ENCODE measurements at places on chromosomes 7 and 10.

GRCh38 chr10:3239066-3239919, 66.7 kb upstream of the PITRM1 start:
- peak; percentile 72 for DNase-seq

DNA sequence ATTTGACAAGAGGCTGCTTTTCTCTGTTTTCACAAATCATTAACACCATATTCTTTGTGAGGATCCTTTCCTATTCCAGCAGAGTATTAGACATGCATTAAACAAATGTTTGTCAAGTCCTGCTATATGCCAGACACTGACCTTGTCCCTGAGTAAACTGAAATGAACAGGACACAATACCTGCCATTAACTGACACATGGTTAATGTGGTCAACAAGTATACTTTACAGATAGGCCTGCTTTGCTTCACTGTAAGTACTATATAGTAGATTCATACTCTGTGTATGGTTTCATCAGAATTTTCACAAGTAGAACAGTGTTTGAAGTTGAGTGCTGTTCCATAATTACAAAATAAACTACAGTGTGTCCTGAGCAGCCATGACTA, 5.9 kb downstream of the TNKS2 start:
- no peak for DNase-seq

- no peak for DNase-seq
Measured at GRCh38 chr10:121639416-121639815, 41.2 kb upstream of the FGFR2 start.

DNA sequence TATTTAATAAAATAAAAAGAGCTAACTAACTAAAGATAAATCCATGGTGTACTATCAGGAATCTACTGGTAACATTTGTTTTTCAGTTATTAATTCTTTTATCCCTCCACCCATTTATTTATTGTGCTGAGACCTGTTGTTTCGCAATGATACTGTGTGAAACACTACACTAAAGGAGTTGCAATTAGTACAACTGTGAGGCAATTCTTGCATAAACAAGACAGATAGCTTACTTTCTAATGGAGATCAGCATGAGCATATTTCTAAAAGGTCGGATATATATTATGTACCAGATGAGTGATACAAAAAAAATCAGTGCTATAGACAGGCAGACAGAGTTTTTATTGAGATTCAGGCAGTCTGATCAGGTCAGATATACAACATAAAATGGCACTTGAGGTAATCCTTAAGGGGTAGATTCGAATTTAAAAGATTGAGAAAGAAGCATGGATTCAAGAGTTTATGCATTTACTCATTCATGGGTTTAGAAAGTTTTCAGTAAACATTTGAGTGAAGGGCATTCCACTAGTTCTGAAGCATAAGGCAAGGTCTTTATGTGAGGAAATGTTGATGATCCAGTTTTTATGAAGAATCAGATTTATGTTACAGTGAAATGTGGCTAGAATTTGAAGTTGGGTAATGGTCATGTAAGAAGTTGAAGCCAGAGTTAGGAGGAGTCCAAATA, 147.6 kb downstream of the POLR1F start:
- no peak for DNase-seq

- no peak for DNase-seq
Measured at GRCh38 chr7:7789551-7789988, 71.2 kb upstream of the RPA3 start.

- DNase-seq, result peak; percentile 91
Measured at GRCh38 chr7:103347507-103348267, at the start of gene PSMC2. Gene PSMC2, plus strand, starts transcription at chr7:103347643. Its CDS starts 69 bp downstream, at chr7:103347712.

DNA sequence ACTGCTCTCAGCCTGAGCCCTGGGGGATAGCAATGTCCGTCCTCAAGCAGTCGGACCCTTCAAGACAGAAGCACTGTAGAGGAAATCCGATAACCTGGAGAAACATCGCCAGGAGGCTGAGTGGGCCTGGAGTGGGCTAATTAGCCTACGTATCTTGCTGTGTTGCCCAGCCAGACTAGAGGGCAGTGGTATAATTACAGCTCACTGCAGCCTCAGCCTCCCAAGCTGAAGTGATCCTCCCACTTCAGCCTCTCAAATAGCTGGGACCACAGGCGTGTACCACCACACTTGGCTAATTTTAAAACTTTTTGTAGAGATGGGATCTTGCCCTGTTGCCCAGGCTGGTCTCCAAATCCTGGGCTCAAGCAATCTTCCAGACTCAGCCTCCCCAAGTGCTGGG, 21.7 kb downstream of the LYZL2 start:
- DNase-seq, result no peak

DNA sequence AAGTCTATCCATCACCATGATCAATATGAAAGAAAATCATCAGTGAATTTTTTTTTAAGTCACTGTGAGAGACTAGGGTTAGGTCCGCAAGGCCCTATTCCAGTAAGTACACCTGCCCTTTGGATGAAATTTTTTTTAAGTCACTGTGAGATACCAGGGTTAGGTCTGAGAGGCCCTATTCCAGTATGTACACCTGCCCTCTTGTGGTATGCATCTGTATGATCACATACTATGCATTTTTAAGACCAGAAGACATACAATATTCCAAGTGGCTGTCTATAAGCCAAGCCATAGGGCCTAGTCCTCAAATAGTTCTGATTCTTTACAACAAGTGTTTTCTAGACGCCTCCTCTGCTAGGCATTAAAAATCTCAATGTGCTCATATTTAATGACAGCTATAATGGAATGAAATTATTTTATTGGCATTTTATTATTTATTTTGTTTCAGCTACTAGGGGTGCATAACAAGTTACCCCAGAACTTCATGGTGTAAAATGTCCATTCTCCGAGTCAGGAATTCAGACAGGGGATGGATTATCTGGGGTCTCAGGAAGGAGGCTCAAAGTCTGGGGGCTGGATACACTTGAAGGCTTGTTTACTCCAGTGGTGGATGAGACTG, 53.1 kb downstream of the TEX36 start:
- no peak for DNase-seq

DNA sequence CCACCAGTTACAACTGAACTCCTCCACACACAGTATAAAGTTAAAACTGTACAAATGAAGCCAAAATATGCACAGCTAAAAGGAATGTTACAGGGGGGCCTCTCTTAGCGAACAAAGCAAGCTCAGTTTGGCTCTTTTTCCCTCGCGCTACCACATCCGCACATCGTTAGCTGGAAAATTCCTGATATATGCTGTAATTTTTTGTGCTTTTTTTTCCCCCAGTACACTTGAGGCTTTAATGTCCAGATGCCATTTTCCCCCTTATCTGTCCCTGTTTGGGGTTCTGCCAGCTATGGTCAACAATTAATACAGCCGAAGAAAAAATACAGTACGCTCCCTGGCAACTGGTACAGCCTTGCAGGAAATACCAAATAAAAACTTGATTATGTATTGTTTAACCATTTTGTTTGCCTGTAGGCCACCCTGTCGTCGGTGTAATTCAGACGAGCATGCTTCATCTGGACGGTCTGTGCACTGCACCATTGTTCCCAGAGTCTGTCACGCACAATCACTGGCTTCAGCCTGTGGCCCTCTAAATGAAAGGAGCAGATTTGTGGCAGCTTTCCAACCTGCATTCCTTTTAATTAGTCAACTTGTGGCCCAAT, 108.1 kb upstream of the FAM133B start:
- DNase-seq, result no peak

GRCh38 chr10:21202776-21203462, 305.8 kb upstream of the NEBL start:
- DNase-seq, result no peak

DNA sequence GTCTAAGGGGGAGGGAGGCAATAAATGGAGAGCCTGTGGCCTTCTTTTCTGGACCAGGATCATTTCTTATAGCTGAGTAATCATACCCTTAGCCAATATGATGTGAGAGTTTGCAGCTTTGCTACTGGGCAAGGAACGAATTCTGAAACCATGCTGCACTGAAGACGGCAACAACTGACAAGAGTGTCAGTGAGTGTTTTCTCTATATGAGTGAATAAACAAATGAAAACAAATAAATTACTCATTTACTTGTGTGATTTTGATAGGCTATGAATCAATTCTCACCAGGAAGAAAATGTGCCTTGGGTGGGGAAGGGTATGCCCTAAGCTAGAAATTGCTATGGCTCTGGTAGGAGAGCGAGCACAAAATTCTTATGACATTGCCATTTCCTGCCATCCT, 79.4 kb upstream of the LRRN3 start:
- DNase-seq, result no peak

DNA sequence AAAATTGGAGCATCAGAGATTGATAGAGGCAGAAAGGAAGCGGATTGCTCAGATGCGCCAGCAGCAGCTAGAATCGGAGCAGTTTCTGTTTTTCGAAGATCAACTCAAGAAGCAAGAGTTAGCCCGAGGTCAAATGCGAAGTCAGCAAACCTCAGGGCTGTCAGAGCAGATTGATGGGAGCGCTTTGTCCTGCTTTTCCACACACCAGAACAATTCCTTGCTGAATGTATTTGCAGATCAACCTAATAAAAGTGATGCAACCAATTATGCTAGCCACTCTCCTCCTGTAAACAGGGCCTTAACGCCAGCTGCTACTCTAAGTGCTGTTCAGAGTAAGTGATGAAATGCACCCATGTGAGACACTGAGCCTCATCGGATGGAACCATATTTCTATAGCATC, 33.1 kb downstream of the STAMBPL1 start:
- no peak for DNase-seq

DNA sequence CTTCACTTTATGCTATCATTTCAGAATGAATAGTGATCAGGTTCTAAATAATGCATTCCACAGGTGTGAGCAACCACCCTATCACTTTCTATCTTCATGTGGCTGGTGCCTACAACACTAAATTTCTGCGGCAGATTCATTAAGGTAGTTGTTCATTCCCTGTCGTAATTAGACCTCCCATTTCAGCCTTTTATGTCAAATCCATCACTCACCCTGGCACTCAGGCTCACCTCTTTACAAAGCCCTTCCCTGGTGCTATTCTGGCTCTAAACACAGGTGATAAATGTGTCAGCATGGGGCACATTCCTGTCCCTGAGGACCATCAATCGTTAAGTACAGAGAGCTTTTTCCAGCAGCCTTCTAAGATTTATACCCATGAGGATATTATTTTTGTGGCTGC, 300.0 kb upstream of the C7orf33 start:
- no peak for DNase-seq

GRCh38 chr10:109934958-109935793, 11.9 kb upstream of the XPNPEP1 start:
- peak; percentile 38 for DNase-seq

GRCh38 chr10:62381385-62382102, 7.4 kb downstream of the ZNF365 start:
- DNase-seq, result no peak

DNA sequence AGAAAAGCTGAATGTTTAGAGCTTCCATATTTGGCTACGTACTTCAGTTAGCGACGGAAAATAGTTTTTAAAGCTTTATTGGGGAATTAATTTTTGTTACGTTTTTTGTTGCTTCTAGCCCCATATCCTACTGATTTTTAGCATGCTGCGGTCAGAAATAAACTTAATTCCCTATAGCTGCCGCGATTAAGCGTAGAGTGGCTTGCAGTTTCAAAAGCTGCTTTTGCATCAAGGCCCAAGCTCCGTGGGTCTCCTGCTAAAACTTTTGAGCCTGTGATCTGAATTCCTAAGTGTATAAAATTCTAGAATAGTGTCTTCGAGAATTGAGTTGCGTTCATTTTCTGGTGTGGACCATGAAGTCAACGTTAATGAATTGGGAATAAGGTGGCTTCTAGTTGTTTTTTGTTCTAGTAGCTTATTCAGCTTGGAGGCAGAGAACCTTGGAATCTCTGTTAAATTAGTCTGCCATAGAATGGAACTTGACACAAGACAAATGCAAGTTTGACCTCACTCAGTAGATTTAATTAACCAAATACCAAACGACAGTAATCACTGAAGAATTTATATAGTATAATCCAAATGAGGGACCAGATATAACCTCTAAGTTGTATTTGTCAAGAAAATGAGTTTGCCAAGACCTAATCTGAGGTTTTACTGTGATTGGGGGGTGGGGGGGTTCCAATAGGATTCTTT, 977 bp downstream of the CALU start:
- no peak for DNase-seq

DNA sequence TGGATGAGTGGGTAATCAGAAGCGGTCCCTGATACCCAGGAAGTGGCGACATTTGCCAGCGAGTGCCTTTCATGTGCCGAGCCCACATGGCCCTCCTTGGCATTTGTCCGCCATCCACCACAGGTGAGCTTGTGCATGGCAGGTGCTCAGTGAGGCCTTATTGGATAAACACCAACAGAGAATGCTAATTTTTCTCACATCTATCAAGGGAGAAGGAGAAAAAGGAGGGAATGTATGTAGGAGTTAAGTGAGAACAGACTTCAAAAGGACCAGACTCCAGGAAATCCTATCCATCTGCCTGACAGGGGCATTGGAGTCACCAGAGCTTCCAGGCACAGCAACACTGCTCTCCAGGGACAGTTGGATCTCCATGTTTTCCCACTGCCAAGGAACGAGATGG, 143.5 kb upstream of the ZMIZ1 start:
- DNase-seq, result no peak

DNA sequence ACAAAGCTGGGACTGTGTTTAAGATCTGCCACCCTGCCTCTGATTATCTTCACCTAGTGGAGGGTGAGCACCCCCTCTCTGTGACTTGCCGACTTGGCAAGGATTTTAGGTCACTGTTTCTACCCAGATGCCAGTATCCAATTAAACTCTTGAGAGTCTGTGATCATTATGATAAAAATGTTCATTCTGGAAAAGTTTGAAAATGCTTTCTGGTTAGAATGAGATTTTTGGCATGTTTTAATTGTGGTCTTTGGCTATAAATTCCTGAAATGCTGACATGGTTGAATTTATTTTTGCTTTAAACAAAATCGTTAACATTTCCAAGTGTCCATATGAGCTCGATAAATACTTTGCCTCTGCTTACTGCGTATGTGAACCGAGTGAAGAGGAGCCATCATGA, 221.4 kb downstream of the BICC1 start:
- no peak for DNase-seq

Measured in CD4-positive, alpha-beta T cell treated with Interleukin-10 for 1 hour (primary cell).